Esophagus muscularis mucosa (tissue), 4 donors: ENCODE measurements at places on chromosomes 16 and 17. TPM values are rescaled to one million over a fixed set of nuclear protein-coding genes. Genes with fewer than 3 reads are reported as not detected.

DNA sequence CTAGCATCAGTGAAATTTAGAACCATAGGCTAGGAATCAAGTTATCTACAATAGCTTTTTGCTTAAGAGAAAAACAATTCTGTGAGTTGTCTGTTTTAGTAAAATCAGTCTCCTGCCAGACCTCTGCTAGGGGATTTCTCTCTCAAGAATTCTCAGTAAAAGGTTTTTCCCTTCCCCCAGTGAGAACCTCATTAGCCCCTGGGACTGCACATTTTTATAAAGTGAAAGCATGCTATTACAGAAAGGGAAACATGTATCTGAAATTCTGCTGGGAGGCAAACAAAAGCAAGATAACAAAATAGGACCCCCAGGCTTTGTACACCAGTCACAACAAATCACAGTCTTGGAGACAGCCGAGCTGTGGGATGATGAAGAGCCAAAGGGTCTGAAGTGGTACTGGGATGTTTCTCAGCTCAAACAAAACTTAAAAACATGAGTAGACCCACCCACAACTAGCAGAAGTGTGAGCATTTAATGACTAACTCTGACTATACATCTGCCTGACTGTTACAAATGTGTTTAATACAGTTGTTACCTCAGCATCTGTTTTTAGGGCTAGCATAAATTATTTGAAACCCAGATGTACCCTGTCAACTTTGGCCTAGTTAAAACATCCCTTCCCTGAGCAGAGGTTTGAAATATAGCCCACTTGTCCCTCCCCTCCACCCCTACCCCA lies 20.0 kb upstream of the GLG1 start:
- DNase-seq = no peak
- no peak overlapping the region for H3K27ac ChIP-seq
- no peaks in the 10 kb centered on the region for H3K27me3 ChIP-seq
- H3K36me3 ChIP-seq = peaks cover 56% of the 10 kb centered on the region
- no peak overlapping the region for H3K4me3 ChIP-seq

DNA sequence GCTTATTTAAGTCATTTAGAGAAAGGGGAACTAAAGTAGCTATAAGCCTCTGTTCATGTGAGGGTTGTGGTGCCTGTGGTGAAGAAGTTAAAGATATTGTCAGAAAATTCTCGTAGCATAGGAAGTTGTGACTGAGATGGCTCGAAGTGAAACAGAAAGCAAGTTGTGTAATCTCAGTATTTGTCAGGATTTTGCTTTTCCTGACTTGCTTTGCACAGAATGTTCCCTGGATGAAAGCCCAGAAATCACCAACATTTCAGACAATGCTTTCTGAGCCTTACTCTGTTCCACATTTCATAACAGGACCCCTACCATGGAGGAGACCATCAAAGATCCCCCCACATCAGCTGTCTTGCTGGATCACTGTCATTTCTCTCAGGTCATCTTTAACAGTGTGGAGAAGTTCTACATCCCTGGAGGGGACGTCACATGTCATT lies 10.6 kb downstream of the CALCOCO2 start:
- H3K4me3 ChIP-seq = peak overlapping the region; percentile 47
- peaks cover 29% of the 10 kb centered on the region for H3K36me3 ChIP-seq
- DNase-seq = no peak
- peaks cover 77% of the 10 kb centered on the region for H3K4me1 ChIP-seq
- H3K27me3 ChIP-seq = no peaks in the 10 kb centered on the region

GRCh38 chr16:82544378-82545160 lies 82.2 kb upstream of the CDH13 start:
- DNase-seq = peak; percentile 82
- H3K4me1 ChIP-seq = no peaks in the 10 kb centered on the region
- H3K27ac ChIP-seq = no peak overlapping the region
- H3K36me3 ChIP-seq = no peaks in the 10 kb centered on the region

DNA sequence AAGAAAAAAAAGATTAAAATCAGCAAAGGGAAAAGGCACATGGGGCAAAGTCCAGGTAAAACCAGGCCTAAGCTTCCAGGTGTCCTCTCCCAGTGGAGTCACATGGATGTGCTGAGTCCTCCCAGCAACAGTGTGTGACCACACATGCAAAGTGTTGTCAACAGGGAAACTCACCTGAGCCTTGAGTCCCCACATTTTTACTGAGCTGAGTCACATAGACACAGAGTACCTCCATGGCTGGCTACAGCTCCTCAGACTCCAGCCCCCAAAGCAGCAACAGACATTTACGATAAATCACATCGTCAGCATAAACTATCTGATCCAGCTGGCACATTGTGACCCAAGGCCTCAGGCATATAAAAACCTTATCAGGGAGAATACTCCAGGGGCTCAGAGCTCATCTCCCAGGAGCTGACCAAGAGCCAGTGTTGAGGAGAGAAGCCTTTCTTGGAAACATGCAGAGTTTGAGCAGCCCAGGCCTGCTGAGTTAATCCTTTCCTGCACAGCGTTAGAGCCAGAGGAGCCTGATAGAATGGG lies 20.5 kb downstream of the ERCC4 start:
- DNase-seq = no peak
- no peaks in the 10 kb centered on the region for H3K27me3 ChIP-seq
- H3K27ac ChIP-seq = no peak overlapping the region
- H3K36me3 ChIP-seq = peaks cover 32% of the 10 kb centered on the region
- H3K4me3 ChIP-seq = no peak overlapping the region
- H3K4me1 ChIP-seq = peaks cover 11% of the 10 kb centered on the region

GNGT2 gene
- 2.2 TPM for total RNA-seq
